ENCODE measurements at places on chromosomes 13 and 19.

DNA sequence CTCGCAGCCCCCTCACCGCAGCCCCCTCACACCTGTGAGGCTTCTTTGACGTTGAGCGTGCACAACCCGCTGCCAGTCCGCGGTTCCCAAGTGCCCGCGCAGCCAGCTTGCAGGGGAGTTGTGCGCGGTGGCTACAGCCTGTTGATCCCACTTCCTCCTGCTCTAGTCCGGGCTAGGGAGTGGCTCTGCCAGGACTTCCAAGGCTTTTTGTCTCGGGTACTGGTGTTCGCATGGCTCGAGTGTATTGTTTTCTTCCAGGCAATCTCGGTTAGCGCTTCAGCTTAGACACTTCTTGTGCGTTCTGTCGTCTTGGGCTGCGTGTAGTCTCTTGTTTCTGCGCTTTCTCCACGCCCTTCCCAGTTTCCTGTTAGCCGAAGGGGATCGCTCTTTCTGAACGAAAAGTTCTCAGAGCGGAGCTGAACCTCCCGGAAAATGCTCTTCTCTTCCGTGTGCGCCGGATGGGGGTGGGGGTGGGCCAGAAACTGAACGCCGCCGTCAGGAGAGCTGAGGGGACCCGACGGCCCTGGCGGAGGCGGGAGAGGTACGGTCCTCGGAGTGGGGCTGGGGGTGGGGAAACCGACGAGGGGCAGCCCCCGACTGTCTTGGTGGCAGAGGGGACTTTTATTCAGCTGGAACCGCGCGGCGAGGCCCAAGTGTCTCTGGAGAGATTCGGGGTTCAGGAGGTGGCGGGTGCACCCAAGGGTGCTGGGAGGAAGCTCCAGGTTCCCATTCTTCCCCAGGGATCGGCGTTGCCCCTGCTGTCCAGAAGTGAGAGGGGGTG is 697 bp upstream of the DGKH start:
- peak; percentile 15 for DNase-seq

- DNase-seq = no peak
Measured at GRCh38 chr13:109778102-109778542, 8.3 kb downstream of the IRS2 start.

- DNase-seq = no peak
Measured at GRCh38 chr19:20928371-20928770, 5.3 kb downstream of the ZNF85 start.

- DNase-seq = no peak
Measured at GRCh38 chr13:67298297-67298696, 68.2 kb upstream of the PCDH9 start.

GRCh38 chr19:49205114-49205513 is 47.5 kb downstream of the TRPM4 start:
- DNase-seq = no peak

DNA sequence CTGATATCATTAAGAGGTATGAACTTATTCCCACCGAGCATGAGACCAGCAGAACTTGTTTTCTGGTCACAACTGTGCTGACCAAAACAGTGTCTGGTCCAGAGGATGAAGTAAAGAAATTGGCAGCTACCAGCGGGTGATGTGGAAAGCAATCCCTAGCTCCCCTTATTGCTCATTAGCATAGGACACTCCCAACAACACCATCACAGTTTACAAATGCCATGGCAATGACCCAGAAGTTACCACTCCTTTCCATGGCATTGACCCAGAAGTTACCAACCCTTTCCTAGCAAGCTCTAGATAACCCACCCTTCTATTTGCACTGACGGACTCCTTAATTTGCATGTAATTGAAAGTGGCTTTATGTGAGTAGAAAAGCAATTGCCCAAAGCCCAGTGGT is 1856.1 kb downstream of the OLFM4 start:
- no peak for DNase-seq

DNA sequence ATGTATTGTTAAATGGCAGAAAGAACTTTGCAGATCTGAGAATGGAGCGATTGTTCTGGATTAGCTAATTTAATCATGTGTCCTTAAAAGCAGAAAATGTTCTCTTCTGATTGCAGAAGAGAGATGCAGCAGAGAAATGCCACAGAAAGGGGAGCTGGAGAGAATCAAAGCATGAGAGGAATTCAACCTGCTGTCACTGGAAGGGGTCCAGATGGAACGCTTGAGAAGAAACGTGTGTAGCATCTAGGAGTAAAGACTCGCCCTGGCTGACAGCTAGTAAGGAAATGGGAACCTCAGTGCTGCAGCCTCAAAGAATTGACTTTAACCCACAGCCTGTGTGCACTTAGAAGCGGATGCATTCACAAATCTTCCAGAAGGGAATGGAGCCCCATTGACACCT is 502.8 kb downstream of the KLF12 start:
- DNase-seq = no peak

GRCh38 chr19:39926170-39926760 is 8.2 kb downstream of the FCGBP start:
- no peak for DNase-seq

- DNase-seq = no peak
Measured at GRCh38 chr19:291006-291521, at the start of gene PLPP2. TSS of gene PLPP2 (minus strand) at chr19:291403. CDS start at chr19:291336, 67 bp downstream.

DNA sequence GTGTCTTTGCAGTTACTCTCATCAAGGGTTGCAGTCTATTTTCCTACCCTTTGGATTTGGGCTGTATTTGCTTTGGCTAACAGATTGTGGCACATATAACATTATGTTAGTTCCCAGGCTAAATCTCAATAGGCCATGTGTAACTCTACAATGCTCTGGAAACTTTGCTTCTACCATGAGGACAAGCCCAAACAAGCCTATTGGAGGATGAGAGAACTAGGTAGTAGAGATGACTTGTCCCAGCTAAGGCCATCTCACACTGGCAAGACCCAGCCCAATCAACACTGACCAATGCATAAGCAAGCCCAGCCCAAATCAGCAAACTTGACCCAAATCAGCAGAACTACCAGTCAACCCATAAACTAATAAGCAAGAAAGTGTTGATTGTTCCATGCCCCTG is 311.8 kb downstream of the NDFIP2 start:
- no peak for DNase-seq

- DNase-seq = no peak
Measured at GRCh38 chr13:90919153-90919552, 428.3 kb upstream of the MIR17HG start.

DNA sequence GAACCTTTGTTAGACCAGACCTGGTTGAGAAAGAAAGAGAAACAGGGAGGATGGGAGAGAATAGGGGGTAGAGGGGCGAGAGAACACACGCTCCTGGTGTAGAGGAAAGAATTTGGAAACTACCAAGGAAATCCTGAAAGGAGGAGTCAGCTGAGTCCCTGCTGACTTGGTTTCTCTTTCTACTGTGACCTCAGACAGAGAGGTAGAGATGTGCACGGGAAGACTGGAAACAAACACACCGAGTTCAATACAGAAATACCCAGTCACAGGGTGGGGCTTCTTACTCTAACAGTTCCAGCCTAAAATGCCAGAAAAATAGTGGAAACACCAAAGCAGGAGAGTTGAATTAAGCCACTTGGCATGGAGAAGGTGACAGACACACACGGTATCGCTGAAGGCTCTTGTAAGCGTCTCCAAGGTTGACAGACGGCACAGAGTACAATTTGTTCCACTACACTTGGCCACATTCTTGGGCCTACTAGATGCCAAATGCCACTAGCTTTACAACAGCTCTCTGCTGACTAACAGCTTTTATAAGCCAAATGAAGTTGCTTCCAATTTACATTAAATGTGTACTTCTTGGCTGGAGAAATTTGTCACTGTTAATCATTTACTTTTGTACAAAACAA is 28.1 kb downstream of the LATS2 start:
- DNase-seq = no peak

- DNase-seq = no peak
Measured at GRCh38 chr13:75325711-75326110, 156.3 kb downstream of the TBC1D4 start.

- peak; percentile 98 for DNase-seq
Measured at GRCh38 chr19:10416380-10417257, 3.7 kb upstream of the PDE4A start.

DNA sequence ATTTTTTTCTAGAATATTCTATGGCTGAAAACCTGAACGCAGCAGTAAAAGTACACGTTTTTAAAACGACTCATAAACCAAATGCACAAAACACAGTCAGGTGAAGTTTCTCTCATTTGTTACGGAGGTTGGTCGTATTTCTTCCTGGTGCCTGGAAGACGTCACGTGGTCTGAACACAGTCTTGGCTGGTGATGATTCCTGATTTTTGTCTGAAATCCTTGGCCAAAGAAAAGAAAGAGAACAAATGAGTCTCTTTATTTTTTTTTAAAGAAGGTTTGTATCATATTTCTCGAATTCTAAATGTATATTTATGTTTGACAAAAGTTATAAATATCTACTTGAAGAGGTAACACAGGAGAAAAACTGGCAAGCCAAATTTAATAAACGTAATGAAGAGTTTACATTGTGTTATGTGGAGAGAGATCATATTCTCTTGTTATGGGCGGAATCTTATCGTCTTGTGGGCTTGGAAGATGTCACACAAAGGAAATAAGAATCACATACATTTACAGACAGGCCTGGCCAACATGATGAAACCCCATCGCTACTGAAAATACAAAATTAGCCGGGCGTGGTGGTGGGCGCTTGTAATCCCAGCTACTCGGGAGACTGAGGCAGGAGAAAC is 10.0 kb upstream of the PNMA8A start:
- DNase-seq = no peak

DNA sequence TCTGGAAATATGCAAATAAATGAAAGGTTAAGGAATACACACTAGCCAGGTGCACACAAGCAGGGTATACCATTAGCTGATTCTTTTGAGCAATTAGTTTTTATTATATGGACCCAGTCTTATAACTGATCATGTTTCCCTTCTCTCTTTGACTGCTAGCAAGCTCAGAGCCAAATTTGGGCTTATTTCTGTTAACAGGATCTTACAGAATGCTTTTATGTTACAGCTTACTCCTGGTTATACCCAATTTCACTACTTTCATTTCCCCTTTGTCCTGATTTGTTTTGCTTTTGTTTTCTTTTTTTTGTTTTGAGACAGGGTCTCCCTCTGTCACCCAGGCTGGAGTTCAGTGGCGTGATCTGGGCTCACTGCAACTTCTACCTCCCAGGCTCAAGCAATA is 12.9 kb upstream of the TPT1 start:
- no peak for DNase-seq

DNA sequence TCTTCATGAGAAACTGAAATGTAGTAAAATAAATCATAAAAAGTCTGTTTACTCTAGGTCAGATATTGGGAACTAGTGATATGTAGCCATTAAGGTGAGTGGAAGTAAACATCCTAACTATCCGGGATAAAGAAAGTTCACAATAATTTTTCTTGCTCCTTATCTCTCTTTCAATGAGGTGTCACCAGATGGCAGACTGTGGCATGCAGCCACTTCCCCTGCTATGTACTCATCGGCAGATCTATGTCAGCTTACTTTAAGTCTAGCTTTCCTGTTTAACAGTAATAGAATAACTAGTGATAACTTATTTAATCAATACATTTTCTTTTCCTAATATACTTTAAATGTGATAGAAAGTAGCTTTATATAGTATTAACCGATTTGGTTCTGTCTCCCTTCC is 181.9 kb downstream of the NDFIP2 start:
- DNase-seq = no peak

DNA sequence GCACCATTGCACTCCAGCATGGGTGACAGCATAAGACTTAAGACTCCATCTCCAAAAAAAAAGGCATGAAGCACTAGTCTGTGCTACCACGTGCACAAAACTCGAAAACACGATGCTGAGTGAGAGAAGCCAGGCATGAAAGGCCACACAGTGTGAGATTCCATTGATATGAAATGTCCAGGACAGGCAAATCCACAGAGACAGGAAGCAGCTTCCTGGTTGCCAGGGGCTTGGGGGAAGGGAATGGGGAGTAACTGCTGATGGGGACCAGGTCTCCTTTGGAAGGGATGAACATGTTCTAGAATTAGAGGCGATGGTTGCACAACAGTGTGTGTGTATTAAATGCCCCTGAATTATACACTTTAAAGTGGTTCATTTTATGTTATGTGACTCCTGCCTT is 15.9 kb upstream of the JUND start:
- no peak for DNase-seq

- DNase-seq = no peak
Measured at GRCh38 chr19:45881909-45882528, 3.9 kb downstream of the IRF2BP1 start.

DNA sequence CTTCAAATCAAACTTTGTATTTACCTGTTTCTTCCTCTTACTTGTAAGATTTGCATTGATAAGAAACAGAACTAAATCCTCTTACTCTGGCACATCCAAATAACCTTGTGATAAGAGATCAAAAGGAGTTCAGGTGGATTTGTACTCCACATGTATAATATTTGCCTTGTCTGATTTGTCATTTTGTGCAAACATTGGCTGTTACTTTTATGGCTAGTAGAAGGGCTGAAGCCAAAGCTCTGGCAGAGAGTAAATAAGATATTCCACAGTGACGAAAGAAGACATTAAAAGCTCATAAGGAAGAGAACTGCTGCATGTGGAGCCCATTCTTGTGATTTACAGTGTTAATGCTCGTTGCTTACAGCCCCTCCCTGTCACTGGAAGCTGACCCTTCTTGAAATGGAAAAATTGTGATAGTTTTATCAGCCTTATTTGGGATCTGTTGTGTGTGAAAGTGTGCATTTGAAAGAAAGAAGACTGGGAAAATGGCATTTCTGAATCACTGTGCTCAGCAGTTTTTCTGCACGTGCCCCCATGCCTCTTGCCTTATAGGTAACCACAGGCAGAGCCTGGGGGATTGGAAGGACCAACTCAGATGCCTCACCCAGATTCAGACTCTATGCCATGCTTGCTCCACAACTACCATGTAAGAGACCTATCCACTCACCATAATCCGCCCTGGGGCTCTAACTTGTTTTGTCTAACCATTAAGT is 68.2 kb downstream of the OXGR1 start:
- DNase-seq = no peak

GRCh38 chr19:5078182-5078581 is 109.3 kb downstream of the KDM4B start:
- no peak for DNase-seq

GRCh38 chr19:5631567-5632240 is 8.8 kb downstream of the SAFB start:
- DNase-seq = no peak

Data from T-helper 17 cell (primary cell).